ENCODE measurements at places on chromosomes 1 and 21. TPM values are rescaled to one million over a fixed set of nuclear protein-coding genes. Genes with fewer than 3 reads are reported as not detected.

DNA sequence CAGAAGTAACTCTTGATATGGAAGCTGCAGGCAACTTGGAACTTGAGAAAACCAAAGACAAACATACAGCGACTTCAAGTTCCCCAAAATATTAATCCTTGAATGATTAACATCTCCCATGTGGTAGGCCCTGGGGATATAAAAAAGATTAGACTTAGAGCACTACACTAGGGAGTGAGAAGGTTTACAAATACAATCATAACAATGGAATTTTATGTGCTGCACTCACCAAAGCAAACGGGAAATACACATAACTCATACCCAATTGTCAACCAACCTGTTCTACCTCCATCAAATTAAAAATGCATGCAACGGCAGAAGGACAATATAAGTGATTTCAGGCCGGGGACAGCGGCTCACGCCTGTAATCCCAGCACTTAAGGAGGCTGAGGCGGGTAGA is 3.7 kb downstream of the SMYD3 start:
- ATAC-seq: no peak

GRCh38 chr1:227603327-227603726 is 40.0 kb downstream of the ZNF678 start:
- ATAC-seq: no peak

GRCh38 chr21:29343519-29343918 is 44.8 kb downstream of the BACH1 start:
- ATAC-seq: no peak

- no peak for ATAC-seq
Measured at GRCh38 chr1:84001501-84001900, 2.6 kb upstream of the TTLL7 start.

DNA sequence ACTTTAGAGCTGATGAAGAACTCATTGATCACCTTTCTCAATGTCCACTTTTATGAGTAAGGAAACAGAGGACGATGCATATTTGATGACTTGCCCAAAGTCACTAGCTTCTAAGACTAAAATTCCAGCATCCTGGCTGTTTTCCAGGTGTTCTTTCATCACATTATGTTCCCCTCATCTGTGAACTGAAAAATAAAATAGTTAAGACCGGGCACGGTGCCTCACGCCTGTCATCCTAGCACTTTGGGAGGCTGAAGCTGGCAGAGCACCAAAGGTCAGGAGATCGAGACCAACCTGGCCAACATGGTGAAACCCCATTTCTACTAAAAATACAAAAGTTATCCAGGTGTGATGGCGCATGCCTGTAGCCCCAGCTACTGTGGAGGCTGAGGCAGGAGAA is 297.5 kb downstream of the DUSP10 start:
- ATAC-seq: no peak

Gene PRAMEF1
- total RNA-seq: not detected

Gene NPR1
- not detected for total RNA-seq

Gene IVL
- 0.77 TPM for total RNA-seq
